Stimulated activated CD4-positive, alpha-beta T cell treated with anti-CD3 and anti-CD28 coated beads, TNF-alpha, amount 100 ng/mL, for 1 hour (primary cell): ENCODE measurements at places on chromosomes 3 and 15.

DNA sequence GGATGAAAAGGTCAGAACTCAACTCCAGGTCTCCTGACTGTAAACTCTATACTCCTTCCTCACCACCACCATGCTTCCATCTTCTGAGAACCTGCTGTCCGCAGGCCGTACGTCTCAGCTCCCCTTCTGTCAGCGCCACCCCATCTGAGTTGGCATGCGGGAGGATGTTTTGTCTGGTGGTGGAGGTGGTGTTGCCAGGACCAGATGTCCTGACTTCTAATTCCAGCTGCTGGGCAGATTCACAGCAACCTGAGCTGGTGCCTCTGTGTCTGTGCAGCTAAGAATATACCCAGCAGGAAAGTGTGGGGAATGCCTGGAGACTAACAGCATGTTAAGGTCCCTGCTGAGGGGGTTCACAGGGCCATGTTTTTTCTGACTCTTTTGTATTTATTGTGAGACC lies 23.2 kb downstream of the PLA1A start:
- DNase-seq = no peak

DNA sequence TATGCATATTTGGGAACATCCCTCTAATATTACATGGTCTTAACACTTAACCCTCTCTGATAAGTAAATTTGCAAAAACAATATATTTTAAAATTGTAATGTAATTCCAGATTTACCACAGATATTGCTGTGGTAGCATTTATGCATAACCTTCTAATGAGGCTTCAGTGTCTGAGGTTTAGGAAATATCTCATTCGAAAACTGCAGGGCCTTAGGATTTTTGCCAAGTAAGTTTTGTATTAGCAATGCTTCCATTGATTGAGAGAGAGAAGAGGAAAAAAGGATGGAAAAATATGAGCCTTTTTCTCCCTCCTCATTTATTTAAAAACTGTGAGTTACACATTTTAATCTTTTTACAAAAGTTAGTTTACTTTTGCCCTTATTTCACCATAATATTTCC lies 294.6 kb downstream of the EPHA3 start:
- DNase-seq = no peak

GRCh38 chr3:118754406-118755252 lies 280.0 kb downstream of the IGSF11 start:
- DNase-seq = no peak

DNA sequence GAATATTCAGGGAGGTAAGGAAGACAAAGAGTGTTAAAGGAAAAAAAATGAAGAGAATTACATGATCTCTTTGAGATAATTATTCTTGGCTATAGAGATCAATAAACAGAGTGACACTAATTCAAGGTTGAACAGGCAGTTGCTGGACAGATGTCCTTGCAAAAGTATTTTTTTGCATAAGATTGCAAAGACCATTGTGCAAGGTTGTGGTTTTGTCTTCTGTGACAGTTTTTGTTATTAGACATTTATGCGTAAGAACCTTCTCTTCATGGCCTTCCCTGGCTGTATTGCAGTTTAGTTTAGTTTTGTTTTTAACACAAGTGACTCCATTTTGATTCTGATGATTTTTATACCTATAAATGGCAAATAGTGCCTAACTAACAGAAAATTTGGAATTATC lies 682.8 kb upstream of the ARPP21 start:
- no peak for DNase-seq

GRCh38 chr3:32684029-32684799 lies 774 bp upstream of the CNOT10 start:
- no peak for DNase-seq

GRCh38 chr15:74297887-74298286 lies 61.8 kb downstream of the CCDC33 start:
- no peak for DNase-seq

GRCh38 chr15:41512940-41513505 lies 604 bp downstream of the LTK start:
- DNase-seq = no peak

DNA sequence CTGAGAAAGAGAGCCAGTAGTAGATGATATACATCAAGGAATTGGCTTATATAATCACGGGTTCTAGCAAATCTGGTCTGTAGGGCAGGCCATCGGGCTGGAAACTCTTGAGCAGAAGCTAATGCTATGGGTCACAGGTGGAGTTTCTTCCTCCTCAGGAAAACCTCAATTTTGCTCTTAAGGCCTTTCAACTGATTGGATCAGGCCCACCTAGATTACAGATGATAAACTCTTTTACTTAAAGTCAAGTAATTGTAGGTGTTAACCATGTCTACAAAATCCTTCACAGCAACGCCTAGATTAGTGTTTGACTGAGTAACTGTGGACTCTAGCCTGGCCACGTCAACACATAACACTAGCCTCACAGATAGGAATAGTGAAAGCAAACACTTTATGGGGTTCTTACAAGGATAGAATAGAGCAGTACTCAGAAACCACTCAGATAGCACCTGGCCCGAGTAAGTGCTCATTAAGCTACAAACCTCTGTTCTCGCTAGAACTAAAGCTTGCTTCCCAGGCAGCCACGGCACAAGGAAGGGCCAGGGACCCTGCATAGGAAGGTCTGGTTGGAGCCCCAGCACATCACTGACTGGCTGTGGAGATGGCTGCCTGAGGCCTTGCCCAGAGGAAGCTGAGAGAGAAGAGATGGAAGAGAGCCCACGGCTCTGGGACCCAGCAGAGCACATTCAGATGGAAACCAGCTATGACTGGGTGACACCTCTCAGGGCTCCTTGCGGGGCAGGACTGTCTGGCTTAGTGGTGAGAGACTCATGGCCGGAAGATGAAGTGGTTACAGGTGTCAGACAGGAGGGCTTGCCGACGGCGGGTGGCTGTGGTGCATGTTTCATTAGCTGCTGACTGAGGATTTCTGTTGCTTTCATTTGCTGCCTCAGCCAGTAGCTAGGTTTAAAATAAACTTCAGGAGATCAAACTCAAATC lies 202.5 kb upstream of the TLE3 start:
- peak; percentile 33 for DNase-seq

DNA sequence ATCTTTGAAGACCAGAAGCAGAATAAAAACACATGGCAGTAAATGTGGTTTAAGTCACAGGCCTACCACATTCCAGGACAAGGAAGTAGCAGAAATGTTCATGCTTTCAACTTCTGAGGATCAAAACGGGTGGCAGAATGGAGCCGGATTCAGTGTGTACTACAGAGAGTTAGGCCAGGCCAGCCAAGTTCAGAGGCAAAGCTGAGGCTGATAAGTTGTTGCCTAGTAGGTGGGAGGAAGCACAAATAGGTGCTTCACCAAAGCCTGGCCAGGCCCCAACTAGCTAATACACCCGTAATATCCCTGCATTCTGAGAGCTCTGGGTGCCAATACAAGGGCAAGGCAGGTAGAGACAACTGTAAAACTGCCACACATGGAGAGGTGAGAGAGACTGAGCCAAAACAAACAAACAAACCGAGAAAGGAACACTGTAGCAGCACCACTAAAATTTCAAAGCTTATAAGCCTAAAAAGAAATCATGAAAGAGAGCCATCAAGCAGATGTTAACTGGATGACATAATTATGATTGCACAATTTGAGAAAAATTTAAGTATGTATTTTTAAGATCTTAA lies 156.4 kb upstream of the CBLB start:
- DNase-seq = no peak

- DNase-seq = no peak
Measured at GRCh38 chr3:188943591-188943990, 228.2 kb upstream of the TPRG1 start.

- no peak for DNase-seq
Measured at GRCh38 chr3:111315930-111316587, 225.9 kb upstream of the CD96 start.

- no peak for DNase-seq
Measured at GRCh38 chr3:169604118-169604517, 59.4 kb downstream of the MECOM start.

GRCh38 chr3:108346301-108347227 lies 50.2 kb downstream of the HHLA2 start:
- no peak for DNase-seq

GRCh38 chr15:101089579-101090427 lies 162.0 kb downstream of the CHSY1 start:
- DNase-seq = no peak

- DNase-seq = no peak
Measured at GRCh38 chr15:87570206-87570605, 686.3 kb downstream of the NTRK3 start.

DNA sequence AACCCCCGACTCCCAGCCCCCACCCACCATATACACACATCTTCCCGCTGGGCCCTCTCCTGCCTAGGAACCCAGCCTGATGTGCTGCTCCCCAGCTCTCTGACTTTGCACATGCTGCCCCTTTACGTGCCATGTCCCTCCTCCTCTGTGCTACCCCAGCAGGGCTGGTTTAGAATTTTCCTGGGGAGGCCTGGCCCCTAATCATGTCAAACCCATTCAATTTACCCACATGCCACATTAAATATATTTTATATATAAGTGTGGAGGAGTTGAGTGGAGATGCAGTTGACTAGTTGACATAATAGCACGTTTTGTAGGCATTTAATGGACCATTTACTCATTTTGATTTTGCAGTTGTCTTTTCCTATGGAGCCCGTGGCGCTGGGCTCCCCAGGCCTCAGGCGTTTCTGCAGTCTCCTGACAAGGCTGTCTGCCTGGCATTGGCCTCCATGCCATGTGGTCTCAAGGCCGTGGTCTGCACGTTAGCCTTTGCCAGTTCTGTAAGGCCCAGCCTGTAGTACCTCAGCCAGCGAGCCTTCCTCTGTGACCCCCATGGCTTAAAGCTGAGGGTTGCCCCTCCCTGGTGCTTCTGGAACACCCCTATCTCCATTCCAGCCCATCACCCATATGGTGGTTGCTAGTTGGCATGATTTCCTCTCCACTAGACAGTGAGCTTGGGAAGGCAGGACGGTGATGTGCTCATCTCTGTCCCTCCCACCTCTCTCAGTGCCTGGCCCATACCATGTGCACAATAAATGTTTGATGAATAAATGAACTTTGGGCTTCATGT lies 155.8 kb downstream of the TLE3 start:
- DNase-seq = no peak
